ENCODE measurements at places on chromosomes 7 and 10.

GRCh38 chr10:99341860-99342490 lies 12.8 kb downstream of the CNNM1 start:
- DNase-seq = no peak

DNA sequence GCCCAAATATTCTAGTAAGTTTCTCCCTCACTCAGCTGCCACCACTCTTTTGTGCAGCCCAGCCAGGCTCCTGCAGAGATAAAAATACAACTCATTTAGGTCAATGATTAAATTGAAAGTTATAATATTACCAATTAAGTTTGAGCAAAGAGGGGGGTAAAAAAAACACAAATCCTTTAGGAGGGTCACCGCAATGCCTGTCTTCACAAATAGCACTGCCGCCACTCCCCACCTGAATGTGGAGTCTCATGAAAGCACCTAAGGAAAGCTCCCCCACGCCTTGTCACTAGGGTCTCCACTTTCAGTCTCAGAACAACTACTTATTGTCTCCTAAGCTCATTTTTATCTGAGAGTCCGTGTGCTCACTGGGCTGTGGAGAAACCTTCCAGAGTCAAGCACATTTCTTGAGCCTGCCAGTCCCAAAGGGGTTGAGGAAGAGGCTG lies 148.7 kb downstream of the FGFR2 start:
- DNase-seq = no peak

GRCh38 chr7:108027239-108027638 lies 24.3 kb upstream of the LAMB1 start:
- DNase-seq = no peak

- DNase-seq = no peak
Measured at GRCh38 chr7:7324698-7325097, 142.4 kb downstream of the C1GALT1 start.

DNA sequence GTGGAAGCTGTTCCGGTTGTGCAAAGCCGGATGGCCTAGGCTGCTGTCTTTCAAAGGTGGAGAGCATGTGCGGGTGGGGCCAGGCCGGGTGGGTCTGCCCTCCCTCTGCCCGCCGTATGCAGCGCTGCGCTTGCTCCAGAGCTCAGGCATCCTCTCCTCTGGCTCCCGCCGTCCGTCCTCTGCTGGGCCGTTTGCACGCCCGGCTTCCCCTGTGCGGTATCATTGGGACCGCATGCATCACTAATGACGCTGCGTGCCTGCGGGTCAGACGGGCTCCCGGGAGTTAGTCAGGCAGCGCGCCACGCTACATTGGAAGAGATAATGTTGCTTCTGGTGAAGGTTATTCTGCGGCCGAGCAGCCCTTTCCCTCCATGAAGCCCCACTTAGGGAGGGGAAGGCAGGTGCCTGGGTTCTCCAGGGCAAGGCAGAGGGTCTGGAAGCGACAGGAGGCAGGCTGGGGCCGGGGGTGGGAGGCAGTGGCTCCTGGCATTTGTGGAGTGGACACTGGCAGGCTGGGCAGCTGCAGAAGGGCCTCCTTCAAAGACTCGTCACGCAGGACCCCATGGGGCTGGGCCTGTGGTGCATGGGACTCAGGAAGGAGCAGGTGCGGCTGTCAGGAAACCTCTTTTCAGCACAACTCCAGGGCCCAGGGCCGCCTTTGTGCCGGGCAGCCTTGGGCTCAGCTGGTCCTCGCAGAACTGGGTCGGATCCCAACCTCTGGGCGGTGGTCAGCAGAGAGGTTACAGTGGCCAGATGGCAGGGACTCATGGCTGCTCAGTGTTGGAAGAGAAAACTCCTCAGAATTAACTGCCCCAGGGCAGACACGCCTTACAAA lies 318.5 kb downstream of the WDR37 start:
- no peak for DNase-seq

DNA sequence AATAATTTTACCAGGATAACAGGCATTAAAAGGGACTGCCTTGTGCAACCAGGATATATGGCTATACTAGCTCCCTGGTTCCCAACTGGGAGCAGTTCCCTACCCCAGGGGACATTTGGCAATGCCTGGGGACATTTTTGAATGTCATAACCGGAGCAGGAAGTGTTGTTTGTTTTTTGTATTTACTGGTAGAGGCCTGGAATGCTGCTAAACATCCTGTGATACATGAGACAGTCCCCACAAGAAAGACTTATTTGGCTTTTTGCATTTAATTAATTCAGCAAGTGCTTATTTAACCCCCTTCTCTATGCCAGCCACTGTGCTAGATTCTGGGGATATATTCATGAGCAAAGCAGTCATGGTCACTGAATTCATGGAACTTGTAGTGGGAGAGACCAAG lies 181.2 kb downstream of the BBS9 start:
- DNase-seq = no peak

DNA sequence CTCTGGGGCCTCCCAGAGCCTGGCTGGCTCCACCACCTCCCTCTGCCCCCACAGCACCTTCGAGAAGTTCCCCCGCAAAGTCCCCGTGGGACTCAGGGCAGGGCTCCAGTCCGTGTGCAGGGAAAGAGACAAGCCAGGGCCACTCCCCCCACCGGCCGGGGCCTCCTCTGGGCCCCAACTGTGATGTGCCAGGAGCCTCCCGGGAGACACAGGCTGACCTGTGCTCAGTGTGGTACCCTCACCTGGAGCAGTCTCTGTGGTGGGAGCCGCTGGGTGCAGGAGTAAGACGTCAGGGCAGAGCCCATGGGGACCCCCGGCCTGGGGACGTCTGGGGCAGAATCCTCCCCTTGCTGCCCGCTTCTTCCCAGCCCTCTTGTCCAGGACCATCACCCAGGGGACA lies 1.5 kb upstream of the ADGRA1 start:
- no peak for DNase-seq

GRCh38 chr10:103677486-103678177 lies 177.7 kb downstream of the SH3PXD2A start:
- DNase-seq = no peak

- DNase-seq = no peak
Measured at GRCh38 chr7:6218329-6218728, 54.1 kb downstream of the CYTH3 start.

DNA sequence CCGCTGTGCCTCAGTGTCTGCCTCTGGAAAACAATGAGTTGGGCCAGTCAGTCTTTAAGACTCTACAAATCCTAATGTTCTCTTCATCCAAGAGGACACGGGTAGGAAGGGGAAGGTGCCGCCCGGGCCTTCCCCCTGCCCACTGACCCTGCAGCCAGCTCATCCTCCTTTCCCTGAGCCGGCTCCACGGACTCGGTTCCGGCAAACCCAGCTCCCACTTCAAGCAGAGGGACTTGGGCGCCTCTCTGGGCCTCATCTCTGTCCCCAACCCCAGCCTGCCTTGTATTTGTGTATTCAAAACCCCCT lies 95.6 kb downstream of the C10orf105 start:
- no peak for DNase-seq

DNA sequence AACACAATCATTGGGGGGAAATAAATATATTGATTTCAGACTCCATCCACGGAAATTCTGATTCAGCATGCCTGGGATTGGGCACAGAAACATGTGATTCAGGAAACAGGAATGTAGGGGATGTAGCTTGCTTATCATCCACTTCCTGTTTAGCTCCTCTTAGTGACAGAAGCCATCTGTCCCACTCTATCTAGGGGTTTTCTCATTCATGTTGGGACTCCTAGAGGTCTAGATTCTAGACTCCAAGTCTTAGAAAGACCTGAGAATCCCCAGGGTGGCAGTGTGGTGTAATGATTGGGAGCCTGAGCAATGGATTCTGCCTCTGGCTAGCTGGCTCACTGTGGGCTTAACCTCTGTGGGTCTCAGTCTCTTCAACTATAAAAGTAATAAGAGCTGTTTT lies 67.9 kb downstream of the CDK1 start:
- DNase-seq = no peak

DNA sequence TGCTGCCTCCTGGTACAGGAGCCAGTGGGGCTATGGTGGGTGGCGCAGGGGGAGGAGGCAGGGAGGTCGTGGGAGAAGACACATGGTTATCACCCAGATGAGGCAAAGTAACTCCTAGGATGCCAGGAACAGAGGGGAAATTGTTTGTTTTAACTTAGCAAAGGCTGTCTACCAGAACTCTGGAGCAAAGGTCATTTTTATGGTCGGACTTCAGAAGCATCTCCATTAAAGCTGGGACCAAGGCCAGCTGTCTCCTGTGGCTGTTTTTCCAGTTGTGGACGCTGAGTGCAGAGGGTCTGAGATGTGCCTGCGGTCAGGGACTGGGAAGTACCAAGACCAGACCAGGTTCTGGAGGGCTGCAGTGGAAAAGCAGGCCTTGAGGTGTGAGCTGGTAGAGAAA lies 525.9 kb upstream of the FOXK1 start:
- DNase-seq = no peak

- no peak for DNase-seq
Measured at GRCh38 chr7:120272261-120272660, 714 bp upstream of the KCND2 start.

DNA sequence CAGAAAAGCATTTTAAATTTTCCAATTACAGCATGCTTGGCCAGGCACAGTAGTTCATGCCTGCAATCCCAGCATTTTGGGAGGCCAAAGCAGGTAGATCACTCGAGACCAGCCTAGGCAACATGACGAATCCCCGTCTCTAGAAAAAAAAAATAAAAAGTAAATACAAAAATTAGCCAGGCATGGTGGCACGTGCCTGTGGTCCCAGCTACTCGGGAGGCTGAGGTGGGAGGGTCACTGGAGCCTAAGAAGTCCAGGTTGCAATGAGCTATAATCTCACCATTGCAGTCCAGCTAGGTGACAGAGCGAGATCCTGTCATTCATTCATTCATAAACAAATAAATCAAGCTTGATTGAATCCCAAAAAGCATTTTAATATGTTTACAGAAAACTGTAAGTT lies 234.9 kb downstream of the PARD3 start:
- DNase-seq = no peak

GRCh38 chr10:72557362-72557761 lies 68.5 kb downstream of the MICU1 start:
- no peak for DNase-seq

- no peak for DNase-seq
Measured at GRCh38 chr7:129147731-129148130, 3.2 kb downstream of the TSPAN33 start.

DNA sequence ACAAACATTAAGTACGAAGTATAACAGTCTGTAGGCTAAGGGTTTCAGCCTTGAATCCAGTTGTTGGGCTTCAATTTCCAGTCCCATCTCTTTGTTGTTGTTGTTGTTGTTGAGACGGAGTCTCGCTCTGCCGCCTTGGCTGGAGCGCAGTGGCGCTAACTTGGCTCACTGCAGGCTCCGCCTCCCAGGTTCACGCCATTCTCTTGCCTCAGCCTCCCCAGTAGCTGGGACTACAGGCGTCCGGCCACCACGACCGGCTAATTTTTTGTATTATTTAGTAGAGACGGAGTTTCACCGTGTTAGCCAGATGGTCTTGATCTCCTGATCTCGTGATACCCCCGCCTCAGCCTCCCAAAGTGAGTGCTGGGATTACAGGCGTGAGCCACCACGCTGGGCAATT lies 464.9 kb downstream of the ANKRD7 start:
- no peak for DNase-seq

DNA sequence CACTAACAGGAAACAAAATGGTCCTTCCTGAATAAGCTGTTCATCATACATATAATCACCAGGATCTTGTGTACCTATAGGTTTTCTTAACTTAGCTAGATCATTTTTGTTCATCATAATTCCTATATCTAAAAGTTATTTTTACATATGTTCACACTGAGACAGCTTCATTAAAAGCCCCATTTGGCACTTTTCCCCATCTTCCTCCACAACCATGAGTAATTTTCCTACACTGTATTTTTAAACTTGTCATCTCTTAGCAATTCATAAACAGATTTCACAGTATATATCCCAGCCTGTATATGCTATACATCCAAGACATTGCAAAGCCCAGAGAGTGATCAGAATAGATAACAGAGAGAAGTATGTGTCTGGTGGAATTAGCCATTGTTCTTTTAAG lies 28.3 kb downstream of the ZNF365 start:
- DNase-seq = no peak

DNA sequence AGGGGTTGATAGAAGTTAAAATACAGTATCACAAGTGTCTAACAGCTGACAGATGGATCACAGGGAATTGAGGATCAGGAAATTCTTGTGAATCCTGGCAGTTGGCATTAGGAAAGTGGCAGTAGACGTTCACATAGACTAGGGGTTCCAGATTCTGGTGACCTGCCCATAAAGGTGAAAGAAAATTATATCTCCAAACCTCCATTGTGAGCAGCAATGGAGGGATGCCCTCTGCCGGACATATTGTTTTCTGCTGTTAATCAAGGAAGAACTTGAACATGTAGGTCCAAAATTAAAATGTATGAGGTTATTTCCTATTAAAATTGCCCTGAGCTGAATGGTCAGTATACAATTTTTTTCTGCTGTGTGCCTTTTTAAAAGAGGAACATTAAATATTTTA lies 5.1 kb downstream of the NME8 start:
- no peak for DNase-seq

DNA sequence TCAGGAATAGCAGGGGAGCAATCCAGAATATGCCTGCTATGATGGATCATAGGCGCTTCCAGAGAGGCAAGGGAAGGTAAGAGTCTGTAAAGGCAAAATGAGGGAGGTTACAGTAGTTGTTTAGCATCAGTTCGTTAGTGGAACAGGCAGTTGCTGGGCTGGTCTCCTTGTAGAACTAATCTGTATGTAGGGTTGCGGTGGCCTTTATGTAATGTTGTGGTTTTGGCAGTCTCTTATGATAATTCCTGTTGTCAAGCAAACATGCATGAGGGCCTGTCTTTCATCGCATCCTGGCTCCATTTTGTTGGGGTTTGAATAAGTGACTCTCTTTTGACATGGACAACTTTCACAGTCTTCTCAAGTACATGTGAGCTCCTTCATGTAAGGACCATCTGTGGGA lies 427.8 kb upstream of the LRGUK start:
- no peak for DNase-seq

GRCh38 chr7:125046767-125047166 lies 117.1 kb upstream of the POT1 start:
- no peak for DNase-seq

DNA sequence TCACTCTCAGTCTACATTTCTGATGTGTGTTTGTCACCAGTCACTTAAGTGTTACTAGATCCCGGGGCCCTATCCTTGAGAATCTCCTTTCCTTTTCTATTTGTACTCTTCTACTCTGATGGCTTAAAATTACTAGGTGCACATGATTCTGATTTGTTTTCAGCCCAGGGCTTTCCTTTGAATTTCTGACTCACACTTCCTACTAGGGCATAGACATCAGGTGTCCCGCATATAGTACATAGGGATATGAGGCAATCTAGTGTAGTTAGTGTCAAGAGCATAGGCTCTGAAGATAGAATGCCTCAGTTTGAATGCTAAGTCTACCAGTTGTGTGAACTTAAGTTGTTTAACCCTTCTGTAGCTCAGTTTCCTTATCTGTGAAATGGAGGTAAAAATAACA lies 49.4 kb upstream of the LRRN3 start:
- DNase-seq = no peak

GRCh38 chr10:102435529-102436233 lies 3.3 kb upstream of the CUEDC2 start:
- no peak for DNase-seq

- no peak for DNase-seq
Measured at GRCh38 chr7:115267503-115267902, 345.6 kb downstream of the MDFIC start.

DNA sequence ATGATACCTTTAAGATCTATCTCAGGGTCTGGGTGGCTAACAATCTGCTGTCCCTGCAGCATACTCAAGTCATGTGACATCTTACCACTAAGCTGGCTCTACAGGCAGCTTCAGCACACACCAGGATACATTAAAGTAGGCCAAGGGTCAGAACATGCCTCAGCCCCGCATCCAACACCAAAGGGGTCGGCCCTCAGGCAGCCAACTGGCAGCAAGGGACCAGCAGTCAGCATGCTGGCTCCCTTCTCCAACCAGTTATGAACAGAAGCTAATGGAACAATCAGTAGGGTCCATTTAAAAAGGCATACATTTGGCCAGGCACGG lies 37.1 kb downstream of the FAM53B start:
- no peak for DNase-seq

Data from stimulated activated CD8-positive, alpha-beta memory T cell treated with anti-CD3 and anti-CD28 coated beads, Interleukin-7, amount 100 ng/mL, for 1 hour (primary cell).